Heart right ventricle (tissue), 16 donors: ENCODE measurements at places on chromosomes 4 and X.

GRCh38 chr4:56261027-56261426 lies 126.3 kb downstream of the AASDH start:
- DNase-seq, result no peak

DNA sequence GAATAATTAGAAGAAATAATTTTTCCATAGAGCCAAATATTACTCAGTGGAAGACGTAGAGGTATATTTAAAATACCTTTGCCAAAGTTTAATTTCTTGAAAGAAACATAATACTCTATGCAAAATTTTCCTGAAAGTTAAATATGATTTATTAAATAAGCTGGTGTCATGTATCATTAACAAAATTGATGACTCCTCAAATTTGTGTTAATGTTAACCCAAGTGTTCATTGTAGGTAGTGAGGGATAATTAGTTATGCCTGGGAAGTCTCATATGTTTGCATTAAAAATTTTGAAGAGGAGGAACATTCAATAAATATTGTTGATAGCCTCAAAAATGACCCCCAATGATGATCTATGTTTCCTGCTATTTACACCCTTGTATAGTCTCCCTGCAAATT lies 292.7 kb upstream of the AMOT start:
- DNase-seq, result no peak

DNA sequence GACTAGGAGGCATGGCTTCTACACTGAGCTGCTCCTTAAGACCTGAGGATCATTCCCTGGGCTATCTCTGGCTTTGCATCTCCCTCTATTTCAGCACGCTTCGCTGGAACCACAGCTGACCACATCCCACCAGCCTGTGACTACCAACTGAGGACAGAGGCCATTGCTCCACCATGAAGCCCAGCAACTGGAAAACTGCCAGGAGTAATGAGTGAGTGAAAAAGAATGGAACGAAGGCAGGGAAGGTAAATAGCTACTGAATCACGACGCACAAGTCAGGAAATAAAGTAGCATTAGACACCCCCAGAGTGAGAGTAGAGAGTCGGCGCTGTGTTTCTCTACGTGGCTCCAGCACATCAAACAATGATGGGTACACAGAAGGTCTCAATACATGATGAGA lies 314.7 kb downstream of the LDB2 start:
- DNase-seq, result no peak

- DNase-seq, result no peak
Measured at GRCh38 chrX:2828959-2829411, 255 bp downstream of the GYG2 start.

DNA sequence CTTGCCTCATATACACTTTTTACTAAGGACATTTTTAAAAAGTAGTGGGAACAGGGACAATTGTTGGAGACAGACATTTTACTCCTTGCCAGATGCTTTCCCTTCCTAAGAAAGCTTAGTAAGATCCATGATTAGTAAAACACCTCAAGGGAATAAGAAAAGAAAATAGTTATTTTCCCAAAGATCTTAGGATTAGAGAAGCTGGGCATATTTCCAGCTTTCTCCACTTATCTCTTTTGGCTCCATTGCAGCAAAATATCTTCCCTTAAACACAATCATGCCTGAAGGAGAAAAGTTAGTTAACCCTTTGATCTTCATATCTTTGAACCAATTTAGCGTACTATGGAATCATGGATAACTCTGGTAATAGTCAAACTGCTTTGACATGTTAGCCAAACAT lies 257.9 kb downstream of the PCDH18 start:
- no peak for DNase-seq

DNA sequence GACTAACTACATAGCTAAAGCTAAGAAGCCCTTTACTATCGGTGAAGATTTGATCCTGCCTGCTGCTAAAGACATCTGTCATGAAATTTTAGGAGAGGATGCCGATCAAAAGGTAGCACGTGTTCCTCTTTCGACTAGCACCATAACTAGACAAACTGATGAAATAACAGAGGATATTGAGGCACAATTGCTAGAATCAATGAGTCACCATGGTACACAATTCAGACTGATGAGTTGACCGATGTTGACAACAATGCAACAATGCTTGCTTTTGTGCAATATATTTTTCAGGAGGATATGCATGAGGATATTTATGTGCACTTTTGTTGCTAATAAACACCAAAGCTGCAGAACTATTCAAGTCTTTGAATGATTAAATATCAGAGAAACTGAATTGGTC lies 24.3 kb downstream of the TBCK start:
- no peak for DNase-seq

GRCh38 chr4:4388311-4388790 lies 1.4 kb downstream of the NSG1 start:
- DNase-seq, result no peak

DNA sequence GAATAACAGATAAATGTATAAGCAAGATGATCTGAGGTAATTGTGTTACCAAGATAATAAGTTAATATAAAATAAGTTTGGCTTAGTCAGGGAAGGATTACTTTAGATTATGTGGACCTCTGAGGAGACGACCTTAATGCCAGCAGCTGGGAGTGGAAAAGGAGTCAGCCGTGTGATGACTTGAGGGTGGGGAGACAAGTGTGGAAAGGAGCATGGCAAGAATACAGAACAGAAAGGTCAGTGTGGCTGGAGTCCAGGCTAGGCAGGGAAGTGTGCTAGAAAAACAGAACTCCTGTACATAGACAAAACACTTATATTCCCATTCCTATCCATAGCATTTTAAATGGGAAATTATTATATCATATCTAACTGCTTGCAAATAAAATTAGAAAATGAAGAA lies 138.8 kb downstream of the PDLIM5 start:
- no peak for DNase-seq

- no peak for DNase-seq
Measured at GRCh38 chr4:41476310-41476885, 61.6 kb upstream of the LIMCH1 start.

- no peak for DNase-seq
Measured at GRCh38 chr4:1409491-1410425, 3.5 kb upstream of the NKX1-1 start.

DNA sequence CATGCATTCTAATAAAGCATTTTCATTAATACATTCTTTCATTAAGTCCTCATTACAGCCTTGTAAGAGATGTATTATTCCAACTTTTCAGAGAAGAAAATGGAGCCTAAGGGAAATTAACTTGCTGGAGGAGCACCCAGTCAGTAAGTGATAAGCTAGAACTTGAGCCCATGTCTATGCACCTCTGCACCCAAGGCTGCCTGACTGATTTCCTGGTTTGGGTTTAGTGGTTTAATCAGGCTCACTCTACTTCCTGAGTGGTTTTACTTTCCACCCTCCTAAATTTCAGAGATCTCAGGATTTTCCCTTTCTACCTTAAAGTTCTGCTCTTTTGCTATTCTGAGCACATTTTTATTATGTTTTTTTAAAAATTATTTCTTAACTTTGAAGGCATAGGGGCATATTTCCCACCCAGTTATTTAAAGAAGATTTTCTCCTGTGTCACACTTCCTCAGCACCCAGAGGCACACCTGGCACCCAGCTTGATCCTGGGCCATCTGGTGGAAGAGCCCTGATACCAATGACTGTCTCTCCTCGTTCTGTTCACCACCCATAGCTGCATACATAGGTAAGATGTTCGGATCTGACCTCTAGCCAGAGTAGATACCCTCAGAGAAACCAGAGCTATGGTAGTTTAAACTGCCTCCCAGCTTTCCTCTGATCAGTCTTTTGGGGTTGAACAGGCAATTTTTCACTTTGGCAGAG lies 10.4 kb downstream of the CORIN start:
- no peak for DNase-seq

GRCh38 chr4:75243570-75243969 lies 270.6 kb downstream of the RCHY1 start:
- no peak for DNase-seq

DNA sequence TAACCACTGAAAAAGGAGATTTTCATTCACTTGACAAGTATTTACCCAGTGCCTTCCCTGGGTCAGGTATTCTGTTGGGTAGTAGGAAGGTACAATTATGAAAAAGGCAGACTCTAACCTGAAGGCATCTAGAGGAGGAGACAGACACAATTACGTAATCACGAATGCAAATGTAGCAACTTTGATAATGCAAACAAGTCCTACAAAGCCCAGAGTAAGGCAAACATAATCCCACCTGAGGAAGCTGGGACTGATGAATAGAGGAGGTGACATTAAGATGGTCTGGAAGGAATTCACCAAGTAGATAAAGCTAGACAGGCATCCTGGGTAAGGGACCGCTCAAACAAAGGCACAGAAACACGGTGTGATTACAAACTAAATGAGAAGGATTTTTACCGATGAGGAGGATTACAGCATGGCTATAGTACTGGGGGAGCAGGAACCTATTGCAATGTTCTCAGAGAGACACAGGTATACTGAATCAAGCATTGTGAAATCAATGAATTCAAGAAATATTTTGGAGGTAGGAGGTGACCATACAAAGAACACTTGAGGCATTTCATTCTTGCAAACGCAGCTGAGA lies 37.1 kb downstream of the TMEM150C start:
- no peak for DNase-seq

DNA sequence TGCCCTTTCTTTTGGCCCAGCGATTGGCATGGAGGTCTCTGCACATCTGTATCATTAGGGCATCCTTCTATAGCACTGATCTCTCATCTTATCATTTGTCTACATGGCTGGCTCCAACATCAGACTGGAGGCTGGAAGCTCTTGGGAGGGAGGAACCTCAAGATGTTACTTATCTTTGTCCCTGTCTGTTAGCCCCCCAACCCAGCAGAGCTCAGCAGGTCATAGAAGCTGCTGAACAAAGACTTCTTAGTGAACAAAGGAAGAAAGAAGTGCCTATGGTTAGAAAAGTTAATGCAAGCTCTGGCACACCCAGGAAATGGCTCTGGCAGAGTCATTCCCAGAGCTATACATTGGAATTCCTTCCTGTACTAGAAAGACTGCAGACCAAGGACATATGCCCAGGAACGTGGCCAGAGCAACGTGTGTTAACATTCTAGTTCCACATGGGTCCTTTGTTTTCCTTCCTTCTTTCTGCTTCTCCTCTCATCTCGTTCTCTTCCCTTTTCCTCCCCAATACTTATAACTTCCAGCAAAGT lies 74.0 kb downstream of the SEL1L3 start:
- DNase-seq, result no peak

DNA sequence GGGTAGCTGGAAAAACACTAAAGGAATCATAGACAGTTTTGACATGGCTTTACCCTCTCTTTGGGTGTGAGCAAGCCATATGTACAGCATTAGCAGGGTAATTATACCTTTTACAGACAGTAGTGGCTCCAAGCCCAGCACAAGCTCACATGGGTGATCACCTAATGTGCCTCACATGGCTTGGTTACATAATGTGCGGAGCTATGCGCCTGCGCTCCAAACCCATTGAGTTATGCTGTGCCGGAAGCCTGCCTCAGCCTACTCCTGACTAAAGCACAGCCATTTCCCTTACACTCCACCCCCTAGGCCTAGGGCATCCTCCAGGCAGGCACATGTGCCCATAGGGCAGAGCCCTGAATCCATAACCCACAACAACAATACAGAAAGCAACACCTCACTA lies 6.5 kb upstream of the TSPAN5 start:
- no peak for DNase-seq

DNA sequence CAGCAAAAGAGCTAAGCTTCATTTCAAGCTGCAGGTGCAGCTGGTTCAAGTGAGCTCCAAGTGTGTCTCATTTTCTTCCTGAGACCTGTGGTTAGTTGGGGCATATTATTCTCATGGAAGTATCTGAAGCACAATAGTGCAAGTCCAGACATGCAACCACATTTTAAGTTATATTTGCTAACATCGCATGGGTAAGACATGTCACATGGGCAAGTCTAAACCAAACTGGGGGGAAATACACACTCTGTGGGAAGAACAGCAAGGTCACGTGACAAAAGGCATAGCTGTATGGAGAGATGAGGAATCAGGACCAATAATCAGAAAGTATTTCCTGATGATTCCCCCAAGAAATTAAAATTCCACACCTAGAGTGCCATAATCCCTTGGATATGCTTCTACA lies 94.9 kb upstream of the NDP start:
- no peak for DNase-seq

DNA sequence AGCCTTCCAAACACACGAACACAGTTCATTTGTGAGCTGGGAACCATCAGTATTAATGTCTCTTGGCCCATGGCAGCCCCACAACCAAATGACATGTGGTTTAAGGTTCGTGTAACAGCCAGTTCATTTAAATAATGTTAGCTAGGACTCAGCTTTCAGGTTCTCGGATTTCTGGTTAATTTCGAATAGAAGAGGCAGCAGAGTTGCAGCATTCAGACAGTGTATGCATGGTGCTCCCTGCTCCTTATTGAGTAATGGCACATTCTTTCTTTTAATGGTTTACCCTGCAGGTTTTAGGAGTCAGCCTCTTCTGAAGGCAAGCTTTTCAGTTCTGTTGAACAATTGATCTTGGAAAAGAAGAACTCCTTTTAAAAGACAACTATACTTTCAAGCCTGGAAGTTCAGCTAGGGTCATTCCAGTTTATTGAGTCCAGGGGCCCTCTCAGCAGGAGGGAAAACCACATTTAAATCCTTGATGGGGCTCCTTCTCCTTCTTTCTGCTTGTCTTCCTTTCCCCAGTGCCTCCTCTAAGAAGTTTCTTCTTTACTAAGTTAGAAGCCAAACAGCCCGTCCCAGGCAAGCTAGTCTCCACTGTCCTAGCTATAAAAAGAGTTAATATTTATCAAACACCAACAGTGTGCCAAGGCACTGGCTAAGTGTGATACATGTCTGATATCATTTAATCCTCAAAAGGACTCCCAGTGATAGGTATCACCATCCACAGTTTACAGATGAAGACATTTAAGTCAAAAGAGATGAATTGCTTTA lies 5.0 kb upstream of the RNF175 start:
- DNase-seq, result no peak

DNA sequence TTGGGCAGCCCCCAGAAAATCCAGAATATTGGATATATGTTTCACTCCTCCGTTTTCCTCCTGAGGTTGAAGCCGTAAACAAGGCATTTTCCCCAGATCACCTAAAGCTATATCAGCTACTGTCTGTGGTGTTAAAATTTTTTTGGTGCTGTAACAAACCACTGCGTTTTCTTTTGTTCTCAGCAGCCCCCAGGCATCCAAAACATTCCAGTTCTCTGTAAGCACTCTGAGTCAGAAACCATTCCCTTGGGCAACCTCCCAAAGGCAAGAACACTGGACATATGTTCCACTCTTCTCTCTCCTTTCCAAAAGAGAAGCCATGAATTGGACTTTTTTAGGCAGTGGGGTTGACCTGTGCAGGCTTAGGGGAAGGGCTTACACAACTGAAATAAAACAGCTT lies 310.9 kb downstream of the MID1IP1 start:
- no peak for DNase-seq

DNA sequence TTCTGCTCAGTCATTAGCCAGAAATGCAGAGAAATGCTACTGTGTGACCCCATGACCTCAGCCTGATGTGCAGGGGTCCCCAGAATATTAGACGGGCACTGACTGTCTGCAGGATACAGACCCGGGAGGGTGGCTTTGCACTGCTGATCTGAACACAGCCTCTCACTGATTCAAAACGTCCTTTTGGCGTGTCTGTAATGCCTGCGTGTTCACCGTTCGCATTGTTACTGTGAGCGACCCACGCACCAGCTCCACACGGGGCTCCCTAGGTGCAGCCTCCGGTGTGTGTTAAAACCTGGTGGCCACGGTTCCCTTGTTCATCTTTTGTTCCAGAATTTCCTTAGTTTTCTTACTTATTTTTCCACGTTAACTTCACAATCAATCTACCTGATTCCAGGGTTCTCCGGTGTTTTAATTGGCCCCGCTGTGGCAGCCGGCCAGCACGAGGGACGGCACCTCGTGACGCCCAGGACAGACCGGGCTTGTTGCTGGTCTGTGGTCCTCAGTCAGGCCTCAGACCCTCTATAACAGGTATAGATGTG lies 32.0 kb upstream of the SPON2 start:
- DNase-seq, result no peak

- DNase-seq, result no peak
Measured at GRCh38 chr4:65089666-65090065, 580.6 kb downstream of the EPHA5 start.
